Muscle of back (tissue), 13 donors: ENCODE measurements at places on chromosomes 2 and 18. TPM values are rescaled to one million over a fixed set of nuclear protein-coding genes. Genes with fewer than 3 reads are reported as not detected.

- no peak for DNase-seq
These were observed 52.9 kb downstream of the EPB41L3 start for GRCh38 chr18:5490753-5491480.

DNA sequence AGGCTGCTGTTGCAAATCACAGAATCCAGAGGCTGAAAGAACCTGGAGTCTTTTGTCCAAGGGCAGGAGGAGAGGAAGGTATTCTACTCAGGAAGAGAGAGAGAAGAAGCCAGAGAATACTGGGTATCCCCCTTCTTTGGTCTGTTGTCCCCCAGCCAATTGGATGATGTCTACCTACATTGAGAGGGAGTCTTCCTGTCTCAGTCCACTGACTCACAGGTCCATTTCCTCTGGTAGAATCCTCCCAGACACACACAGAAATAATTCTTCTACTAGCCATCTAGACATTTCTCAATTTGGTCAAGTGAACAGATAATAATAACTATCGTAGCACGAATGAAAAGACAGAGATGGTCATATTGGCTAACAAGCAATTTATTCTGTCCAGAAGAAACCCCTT, 416.4 kb upstream of the UBE2E3 start:
- DNase-seq, result no peak

DNA sequence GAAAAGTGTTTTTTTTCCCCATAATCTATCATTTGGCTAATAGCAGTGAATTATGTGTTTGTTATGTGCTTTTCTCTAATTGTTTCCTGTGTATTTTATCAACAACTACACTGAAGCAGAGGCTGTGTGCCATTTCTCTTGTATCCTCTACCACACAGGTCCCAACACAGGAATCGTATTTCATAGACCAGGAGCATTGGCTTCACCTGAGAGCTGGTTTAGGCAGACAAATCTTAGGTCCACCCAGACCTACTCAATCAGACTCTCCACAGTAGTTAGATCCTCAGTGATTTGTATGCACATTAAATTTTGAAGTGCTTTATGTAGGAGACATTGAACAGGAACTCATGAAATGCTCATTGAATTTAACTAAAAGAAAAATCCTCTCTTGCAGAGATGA, 109.2 kb downstream of the FSHR start:
- DNase-seq, result no peak

GRCh38 chr2:223068071-223068470, 16.1 kb downstream of the KCNE4 start:
- peak; percentile 68 for DNase-seq

- no peak for DNase-seq
These were observed at the start of gene HRH4 for GRCh38 chr18:24460388-24460787. HRH4 (plus strand) TSS chr18:24460637; CDS start chr18:24460729, 92 bp downstream.

DNA sequence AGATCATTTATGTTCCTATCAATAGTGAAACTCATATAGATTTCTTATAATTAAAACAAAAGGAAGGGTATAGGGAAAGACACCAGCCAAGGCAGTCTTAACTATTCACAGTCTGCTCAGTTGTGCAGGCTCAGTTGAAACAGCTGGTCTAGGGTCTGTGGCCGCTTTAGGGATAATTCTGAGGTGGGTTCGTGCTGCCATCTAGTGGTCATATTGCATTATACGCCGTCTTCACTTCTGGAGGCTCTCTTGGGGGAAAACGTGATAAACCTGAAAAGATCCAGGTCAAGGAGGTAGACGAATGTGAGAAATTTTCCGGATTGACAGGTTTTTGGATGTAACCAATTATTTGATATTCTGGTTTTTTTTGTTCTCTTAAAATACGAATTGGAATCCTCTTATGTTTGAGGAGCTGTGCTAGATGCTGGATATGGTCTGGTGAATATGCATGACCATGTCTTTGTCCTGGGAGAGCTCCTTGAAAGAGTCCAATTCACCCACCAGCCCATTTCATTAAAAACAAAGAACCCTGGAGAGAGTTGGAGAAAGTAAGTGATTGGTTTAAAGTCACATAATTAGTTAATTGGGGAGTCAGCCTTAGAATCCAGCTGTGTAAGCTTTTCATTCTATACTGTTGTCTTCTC, 492.4 kb downstream of the PLCL1 start:
- DNase-seq, result peak; percentile 59

DNA sequence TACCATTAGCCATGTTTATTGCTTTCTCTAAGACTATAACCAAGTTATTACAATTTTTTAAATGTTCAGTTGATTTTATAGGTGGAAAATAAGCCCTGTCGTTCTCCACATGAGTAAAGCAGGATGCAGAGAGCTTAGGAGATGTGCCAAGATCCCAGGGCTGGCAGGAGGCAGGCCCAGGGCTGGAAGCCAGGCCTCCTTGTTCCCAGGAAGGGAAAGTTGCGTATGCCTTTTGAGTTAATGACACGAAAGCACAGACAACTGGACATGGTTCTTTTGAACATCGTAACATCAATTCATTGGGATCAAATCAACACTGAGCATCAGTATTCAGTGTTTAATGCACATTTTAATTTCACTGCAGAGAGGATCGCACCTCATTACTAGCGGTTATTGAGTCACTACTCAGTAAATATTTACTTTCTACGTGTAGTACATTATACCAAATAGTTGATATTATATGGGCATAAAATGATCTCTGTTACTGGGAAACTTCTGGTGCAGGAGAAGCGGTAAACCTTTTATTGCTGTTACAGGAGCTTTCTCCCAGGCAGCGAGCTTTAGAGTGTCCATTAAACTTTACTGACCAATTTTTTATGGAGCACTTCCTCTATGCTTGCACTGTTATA, 60.0 kb downstream of the RNF144A start:
- no peak for DNase-seq

- no peak for DNase-seq
These were observed 108.5 kb downstream of the GLI2 start for GRCh38 chr2:120844070-120844738.

- DNase-seq, result no peak
These were observed 145.8 kb upstream of the ACAA2 start for GRCh38 chr18:49959176-49959575.

DNA sequence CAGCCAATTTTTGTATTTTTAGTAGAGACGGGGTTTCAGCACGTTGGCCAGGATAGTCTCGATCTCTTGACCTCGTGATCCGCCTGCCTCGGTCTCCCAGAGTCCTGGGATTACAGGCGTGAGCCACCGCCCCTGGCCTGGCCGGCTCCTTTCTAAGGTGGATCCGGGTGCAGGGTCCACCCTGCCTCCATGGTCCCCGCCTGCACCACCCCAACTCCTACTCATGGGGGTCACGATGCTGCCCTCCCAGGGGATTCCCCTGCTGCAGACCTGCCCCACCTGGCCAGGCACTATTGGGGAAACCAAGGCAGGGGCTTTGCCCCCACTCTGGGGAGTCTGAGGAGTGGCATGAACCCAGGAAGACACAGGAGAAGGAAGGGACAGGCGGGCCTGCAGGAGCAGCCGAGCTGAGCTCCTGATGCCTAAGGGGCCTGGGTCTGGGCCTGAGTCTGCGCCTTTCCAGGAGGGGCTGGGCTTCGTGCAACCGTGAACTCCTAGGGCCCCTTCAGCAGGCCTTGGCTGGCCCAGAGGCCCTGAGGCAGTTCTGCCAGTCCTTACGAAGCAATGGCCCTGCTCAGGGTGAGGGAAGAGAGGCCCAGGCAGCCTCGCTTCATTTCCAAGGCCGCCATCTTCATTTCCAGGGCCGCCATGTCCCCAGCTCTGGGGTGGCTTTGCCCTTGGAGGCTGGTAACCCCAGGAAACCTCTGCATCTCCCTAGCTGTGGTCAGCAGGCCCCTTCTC, 67.2 kb upstream of the SMAD7 start:
- DNase-seq, result no peak

GRCh38 chr2:67378555-67378954, 18.6 kb upstream of the ETAA1 start:
- no peak for DNase-seq

- no peak for DNase-seq
These were observed 433.5 kb upstream of the LRATD1 start for GRCh38 chr2:14199040-14199439.

- DNase-seq, result peak; percentile 40
These were observed 8.3 kb upstream of the YWHAQ start for GRCh38 chr2:9639000-9639602.

DNA sequence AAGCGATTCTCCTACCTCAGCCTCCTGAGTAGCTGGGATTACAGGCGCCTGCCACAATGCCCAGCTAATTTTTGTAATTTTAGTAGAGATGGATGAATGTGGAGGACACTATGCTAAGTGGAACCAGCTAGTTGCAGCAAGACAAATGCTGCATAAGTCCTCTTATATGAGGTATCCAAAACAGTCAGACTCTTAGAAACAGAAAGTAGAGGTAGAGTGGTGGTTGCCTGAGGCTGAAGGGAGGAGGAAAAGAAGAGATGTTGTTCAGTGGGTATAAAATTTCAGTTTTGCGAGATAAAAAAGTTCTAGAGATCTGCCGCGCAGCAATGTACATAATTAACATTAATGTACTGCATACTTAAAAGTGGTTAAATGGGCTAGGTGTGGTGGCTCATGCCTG, 145.3 kb upstream of the SPRED2 start:
- no peak for DNase-seq

- no peak for DNase-seq
These were observed 109.9 kb upstream of the CAB39 start for GRCh38 chr2:230602562-230603230.

DNA sequence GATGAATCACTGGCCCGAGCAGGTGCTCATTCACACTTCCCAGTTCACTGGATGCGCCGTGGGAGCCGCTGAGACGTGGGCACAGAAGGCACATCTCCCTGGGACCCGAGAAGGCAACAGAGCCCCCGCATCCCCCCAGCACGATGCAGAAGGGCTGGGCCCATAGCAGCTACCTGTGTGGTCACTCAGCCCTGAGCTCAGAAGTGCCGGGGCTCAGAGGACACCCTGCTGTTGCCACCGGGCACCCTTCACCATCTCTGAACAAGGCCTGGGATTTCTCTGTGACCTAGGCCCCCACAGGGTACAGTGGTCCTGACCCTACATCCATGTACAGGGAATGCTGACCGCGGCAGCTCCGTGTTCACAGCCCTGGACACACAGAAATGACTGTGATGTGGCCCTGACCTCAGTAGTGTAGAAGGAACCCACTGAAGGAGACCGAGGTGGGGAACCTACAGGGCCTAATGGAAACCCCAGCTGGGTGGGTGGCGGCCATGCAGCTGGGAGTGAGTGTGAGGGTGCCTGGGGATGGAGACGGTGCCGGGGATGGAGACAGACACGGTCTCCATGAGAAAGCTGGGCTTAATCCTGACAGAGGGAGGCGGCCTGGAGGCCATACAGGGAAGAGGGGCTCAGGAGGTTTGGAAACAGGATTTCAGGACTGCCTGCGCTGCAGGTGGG, 111.9 kb upstream of the OTOS start:
- no peak for DNase-seq

GRCh38 chr18:63162271-63163014, 157.1 kb downstream of the BCL2 start:
- no peak for DNase-seq

DNA sequence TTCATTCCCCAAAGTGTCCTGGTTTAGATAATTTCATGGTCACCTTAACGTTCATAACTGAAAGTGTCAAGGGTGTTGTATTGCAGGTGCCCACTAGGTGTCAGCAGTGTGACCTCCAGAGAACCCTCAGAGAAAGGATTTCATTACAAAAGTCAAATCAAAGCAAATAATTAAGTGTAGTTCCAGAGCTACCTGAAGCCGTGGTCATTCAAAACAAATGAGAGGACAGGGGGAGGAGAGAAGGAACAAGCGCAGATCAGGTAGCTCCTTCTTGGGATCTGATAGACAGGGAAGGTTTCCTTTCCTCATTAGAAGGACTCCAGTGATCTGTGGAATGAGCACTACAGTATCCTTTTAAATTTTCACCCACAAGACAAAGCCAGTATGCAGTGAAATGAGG, at the start of gene SLC9A4:
Gene SLC9A4 (plus strand): TSS at position 207 of the 400 bp plus-strand sequence. CDS start 534 bp downstream, outside the sequence.
- peak; percentile 55 for DNase-seq

- no peak for DNase-seq
These were observed 37.4 kb upstream of the KCNG2 start for GRCh38 chr18:79760348-79760747.

- no peak for DNase-seq
These were observed 131.2 kb downstream of the NEDD4L start for GRCh38 chr18:58175122-58175785.

GRCh38 chr2:130878933-130879332, 42.2 kb downstream of the ARHGEF4 start:
- DNase-seq, result no peak

- no peak for DNase-seq
These were observed 373.6 kb downstream of the NUP35 start for GRCh38 chr2:183497861-183498260.

DNA sequence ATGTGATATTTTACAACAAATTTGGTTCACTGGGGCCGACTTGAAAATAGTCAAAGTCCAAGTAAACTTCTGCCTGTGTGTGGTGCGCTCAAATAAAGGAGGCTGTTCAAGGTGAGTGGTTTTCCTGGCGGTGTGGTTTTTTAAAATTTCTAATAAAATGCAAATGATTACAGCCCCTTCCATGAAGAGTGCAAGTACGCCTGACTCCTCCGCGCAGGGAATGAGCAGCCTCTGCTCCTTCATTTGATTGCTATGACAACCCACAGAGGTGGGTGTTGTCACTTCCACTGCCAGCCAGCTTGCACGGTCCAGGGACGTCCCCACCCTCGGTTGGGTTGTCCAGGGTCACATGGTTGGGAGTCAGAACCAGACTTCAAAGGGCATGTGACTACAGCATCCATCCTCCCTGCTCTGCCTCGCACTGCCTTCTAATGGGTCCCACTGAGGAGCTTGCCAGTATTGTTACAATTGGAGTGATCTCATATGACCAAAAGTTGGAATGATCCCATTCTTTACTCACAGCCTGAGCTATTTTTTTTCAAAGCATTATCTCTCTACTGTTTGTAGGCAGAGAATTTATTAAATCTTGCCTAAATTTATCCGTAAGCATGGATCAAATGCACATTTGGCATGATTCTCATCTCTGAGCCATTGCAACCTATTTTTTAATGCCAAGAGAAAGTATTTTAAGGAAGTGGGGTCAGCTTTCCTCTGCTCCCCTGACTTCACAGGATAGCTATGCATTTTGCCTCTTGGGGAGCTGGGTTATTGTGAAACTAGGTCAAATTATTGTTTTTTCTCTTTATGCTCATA, 121.3 kb downstream of the AGAP1 start:
- DNase-seq, result peak; percentile 83

- DNase-seq, result no peak
These were observed 23.3 kb upstream of the CREB1 start for GRCh38 chr2:207506426-207506825.

Gene C1QL2
- not detected for polyA plus RNA-seq

Gene DHRS9
- polyA plus RNA-seq, result 0.54 TPM

Gene EGR4
- not detected for polyA plus RNA-seq

Gene PRKCE
- 5.9 TPM for polyA plus RNA-seq

Gene KRTCAP3
- 2.4 TPM for polyA plus RNA-seq

Gene RGPD4
- 0.09 TPM for polyA plus RNA-seq

Gene GALNT13
- polyA plus RNA-seq, result 0.21 TPM

Gene SPHKAP
- 18.3 TPM for polyA plus RNA-seq

Gene RESP18
- polyA plus RNA-seq, result not detected
